Activated naive CD8-positive, alpha-beta T cell treated with anti-CD3 and anti-CD28 coated beads for 36 hours (primary cell): ENCODE measurements at places on chromosomes 5 and 9.
A peak's percentile ranks its signal among the peaks of the same experiment; 100 is the strongest.

DNA sequence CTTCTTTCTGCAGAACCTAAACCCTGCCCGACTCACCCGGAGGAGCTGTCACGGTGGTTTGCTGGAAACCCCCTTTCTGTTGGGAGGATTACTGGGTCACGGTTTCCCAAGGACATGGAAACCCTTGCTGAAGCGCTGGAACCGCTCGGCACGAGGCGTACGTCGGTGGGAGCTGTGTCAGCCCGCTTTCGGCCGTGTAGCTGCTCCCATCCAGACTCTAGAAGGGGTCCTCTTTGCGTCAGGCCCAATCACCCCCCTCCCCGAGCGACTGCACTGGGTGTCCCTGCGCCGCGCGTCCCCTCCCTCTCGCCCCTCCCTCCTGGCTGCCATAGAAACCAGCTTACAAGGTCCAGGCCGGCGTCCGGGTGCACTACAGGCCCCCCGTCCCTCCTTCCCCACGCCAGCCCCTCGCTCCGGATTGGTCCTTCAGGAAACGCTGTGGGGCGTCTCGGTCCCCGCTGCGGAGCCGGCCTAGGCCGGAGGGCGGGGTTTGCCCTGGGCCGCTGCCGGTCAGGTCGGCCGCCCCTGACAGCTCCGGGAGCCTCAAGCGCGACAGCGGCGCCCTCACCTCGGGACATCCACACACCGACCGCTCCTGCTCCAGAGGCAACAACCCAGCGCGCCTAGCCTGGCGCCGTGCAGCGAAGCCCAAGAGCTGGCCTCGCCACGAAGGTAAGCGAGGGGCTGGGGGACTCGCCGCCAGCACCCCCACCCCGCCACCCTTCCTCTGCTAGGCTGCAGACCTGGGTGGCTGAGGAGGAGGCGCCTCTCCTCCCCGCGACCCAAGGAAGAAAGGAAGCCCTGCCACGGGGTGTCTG is at the start of gene NIM1K:
TSS of gene NIM1K (plus strand) at position 486 of the 818 bp plus-strand sequence. CDS start 53,551 bp downstream, outside the sequence.
- peak within 1 kb of the TSS; percentile 88 for H3K27ac ChIP-seq
- H3K36me3 ChIP-seq = peaks cover 9% of the 10 kb centered on the region
- peak within 1 kb of the TSS; percentile 83 for H3K4me3 ChIP-seq
- H3K4me1 ChIP-seq = peaks cover 29% of the 10 kb centered on the region

GRCh38 chr9:4126184-4126865 is 173.5 kb downstream of the GLIS3 start:
- H3K4me3 ChIP-seq = no peak overlapping the region
- peaks cover 4% of the 10 kb centered on the region for H3K36me3 ChIP-seq
- H3K27me3 ChIP-seq = no peaks in the 10 kb centered on the region
- no peak overlapping the region for H3K27ac ChIP-seq
- DNase-seq = no peak

DNA sequence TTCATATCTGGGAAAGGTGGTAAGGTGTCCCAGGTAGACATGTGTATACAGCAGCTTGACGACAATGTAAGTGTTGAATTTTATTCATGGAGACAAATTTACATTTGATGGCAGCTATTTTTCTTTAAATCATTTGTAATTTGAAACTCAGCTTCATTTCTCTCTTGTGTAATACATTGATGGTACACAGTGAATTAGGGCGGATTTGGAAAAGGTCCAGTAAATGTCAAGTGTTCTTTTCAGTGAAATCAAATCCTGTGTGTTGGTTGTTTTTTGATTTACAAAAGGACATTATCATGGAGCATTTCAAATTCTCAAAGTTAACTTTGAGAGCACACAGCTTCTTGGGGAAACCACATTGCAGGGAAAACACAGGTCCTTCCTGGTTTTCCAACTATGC is 30.0 kb upstream of the PCSK1 start:
- H3K27me3 ChIP-seq = peaks cover 8% of the 10 kb centered on the region
- no peak overlapping the region for H3K27ac ChIP-seq
- DNase-seq = no peak
- H3K4me1 ChIP-seq = no peaks in the 10 kb centered on the region
- no peak overlapping the region for H3K4me3 ChIP-seq

GRCh38 chr5:4518903-4519672 is 621.0 kb upstream of the ADAMTS16 start:
- no peaks in the 10 kb centered on the region for H3K4me1 ChIP-seq
- no peak overlapping the region for H3K4me3 ChIP-seq
- no peaks in the 10 kb centered on the region for H3K36me3 ChIP-seq
- DNase-seq = no peak
- H3K27ac ChIP-seq = no peak overlapping the region
- H3K27me3 ChIP-seq = no peaks in the 10 kb centered on the region

- H3K4me3 ChIP-seq = no peak overlapping the region
- H3K36me3 ChIP-seq = no peaks in the 10 kb centered on the region
- no peak for DNase-seq
- H3K4me1 ChIP-seq = peaks cover 6% of the 10 kb centered on the region
- peaks cover 17% of the 10 kb centered on the region for H3K27me3 ChIP-seq
- no peak overlapping the region for H3K27ac ChIP-seq
These were observed 53.8 kb upstream of the RXRA start for GRCh38 chr9:134272302-134273023.

- H3K4me3 ChIP-seq = no peak overlapping the region
- no peak overlapping the region for H3K27ac ChIP-seq
- no peaks in the 10 kb centered on the region for H3K4me1 ChIP-seq
- no peaks in the 10 kb centered on the region for H3K27me3 ChIP-seq
- DNase-seq = no peak
These were observed 200.3 kb downstream of the TRPM3 start for GRCh38 chr9:70921136-70921535.

GRCh38 chr5:136141561-136141960 is 8.9 kb downstream of the SMAD5 start:
- H3K27ac ChIP-seq = no peak overlapping the region
- H3K36me3 ChIP-seq = no peaks in the 10 kb centered on the region
- H3K4me1 ChIP-seq = peaks cover 13% of the 10 kb centered on the region
- no peak overlapping the region for H3K4me3 ChIP-seq

- H3K27ac ChIP-seq = no peak overlapping the region
- H3K4me3 ChIP-seq = no peak overlapping the region
- peaks cover under 1% of the 10 kb centered on the region for H3K36me3 ChIP-seq
- H3K27me3 ChIP-seq = no peaks in the 10 kb centered on the region
- peaks cover 16% of the 10 kb centered on the region for H3K4me1 ChIP-seq
These were observed 168.9 kb downstream of the ERCC6L2 start for GRCh38 chr9:96044401-96044800.

DNA sequence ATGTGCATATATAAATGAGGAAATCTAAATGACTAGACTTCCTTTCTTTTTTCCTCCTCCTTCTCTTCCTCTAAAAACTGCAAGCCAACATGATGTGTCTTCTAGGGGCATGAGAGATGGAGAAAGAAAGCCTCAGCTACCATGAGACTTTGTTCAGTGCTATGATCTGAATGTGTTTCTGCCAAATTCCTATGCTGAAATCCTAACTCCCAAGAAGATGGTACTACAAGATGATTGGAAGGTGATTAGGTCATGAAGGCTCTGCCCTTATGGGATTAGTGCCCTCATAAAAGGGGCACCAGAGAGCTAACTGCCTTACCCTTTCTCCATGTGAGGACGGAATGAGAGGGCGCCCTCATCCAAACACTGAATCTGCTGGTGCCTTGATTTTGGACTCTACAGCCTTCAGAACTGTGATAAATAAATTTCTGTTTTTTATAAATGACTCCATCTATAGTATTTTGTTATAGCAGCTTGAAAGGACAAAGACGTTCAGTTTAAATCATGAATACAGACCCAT is 72.2 kb upstream of the IL6ST start:
- H3K4me1 ChIP-seq = peaks cover 60% of the 10 kb centered on the region
- H3K4me3 ChIP-seq = no peak overlapping the region
- H3K27me3 ChIP-seq = no peaks in the 10 kb centered on the region
- H3K36me3 ChIP-seq = no peaks in the 10 kb centered on the region
- DNase-seq = no peak

DNA sequence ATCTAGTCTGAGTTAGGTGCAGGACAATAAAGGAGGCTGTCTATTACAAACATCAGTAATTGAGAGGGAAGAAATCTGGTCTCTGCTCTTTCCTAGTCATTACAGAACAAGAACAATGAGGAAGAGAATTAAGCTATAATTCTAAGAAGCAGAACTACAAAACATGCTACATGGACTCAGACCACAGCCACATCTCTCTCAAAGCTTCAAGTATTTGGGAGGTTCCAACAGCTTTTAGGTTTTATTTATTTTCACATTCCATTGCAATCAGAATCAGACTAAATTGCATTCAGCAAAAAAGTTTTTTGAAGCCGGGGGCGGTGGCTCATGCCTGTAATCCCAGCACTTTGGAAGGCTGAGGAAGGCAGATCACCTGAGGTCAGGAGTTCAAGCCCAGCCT is 1.1 kb upstream of the GRPEL2 start:
- DNase-seq = no peak
- peak overlapping the region; percentile 93 for H3K27ac ChIP-seq
- H3K36me3 ChIP-seq = peaks cover 35% of the 10 kb centered on the region
- peak overlapping the region; percentile 98 for H3K4me3 ChIP-seq
- peaks cover 34% of the 10 kb centered on the region for H3K4me1 ChIP-seq
- no peaks in the 10 kb centered on the region for H3K27me3 ChIP-seq

- H3K4me1 ChIP-seq = no peaks in the 10 kb centered on the region
- no peaks in the 10 kb centered on the region for H3K27me3 ChIP-seq
- no peak overlapping the region for H3K27ac ChIP-seq
- H3K36me3 ChIP-seq = no peaks in the 10 kb centered on the region
- DNase-seq = no peak
- no peak overlapping the region for H3K4me3 ChIP-seq
These were observed 155.9 kb upstream of the COL5A1 start for GRCh38 chr9:134485653-134486052.

- H3K27ac ChIP-seq = no peak overlapping the region
- DNase-seq = no peak
- H3K4me1 ChIP-seq = peaks cover 8% of the 10 kb centered on the region
- peaks cover 49% of the 10 kb centered on the region for H3K27me3 ChIP-seq
- peaks cover 1% of the 10 kb centered on the region for H3K36me3 ChIP-seq
These were observed 241.5 kb downstream of the AUH start for GRCh38 chr9:91120200-91120599.

DNA sequence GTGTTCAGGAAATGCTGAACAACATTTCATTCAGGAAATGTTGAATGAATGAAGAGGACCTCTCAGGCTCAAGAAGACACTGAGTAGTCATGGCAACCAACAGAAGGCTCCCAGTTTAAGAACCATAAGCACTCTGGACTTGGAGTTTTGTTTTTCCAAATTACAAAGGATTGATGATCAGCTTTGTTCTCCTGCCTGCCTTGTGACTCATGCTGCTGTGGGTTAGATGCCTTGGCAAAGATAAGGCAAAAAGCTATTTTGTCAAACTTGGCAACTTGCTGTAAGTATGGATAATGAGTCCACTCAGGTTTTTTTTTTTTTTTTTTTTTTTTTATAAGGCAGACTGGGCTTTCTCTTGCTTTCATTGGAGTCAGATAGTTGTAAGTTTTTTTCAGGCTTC is 365.0 kb downstream of the TMEM232 start:
- DNase-seq = no peak
- H3K4me3 ChIP-seq = no peak overlapping the region
- no peak overlapping the region for H3K27ac ChIP-seq
- no peaks in the 10 kb centered on the region for H3K36me3 ChIP-seq
- no peaks in the 10 kb centered on the region for H3K4me1 ChIP-seq

DNA sequence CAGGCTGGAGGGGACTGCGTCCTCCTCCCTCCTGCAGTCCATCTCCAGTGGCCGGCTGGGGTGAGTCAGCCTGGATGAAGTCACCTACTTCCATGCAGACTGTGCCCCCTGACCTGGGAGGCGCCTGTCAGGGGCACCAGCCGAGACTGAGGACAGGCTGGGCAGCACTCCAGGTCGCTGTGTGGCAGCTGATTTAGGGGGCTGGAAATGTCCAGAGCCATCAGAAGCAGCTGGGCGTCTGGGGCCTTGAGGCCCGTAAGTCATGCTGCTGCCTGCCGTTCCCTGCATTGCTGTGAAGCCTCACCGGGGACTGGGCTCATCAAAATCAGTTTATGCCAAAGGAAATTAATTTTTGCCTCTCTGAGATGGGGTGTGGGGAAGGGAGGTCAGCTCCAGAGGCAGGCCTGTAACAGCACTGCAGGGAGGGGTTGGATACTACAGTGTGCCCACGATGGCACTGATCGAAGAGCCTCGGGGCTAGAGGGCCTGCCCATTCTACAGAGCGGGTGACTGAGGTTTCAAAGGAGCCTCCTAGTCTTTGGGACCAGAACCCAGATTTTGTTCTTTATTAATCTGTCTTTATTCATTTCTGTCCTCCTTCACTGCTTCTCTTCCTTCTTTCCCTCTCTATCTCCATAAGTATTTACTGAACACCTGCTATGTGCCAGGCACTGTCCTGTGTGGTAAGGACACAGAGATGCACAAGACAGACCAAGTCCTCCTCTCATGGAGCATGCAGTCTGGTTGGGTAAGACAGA is 70.4 kb upstream of the PSD2 start:
- no peak overlapping the region for H3K27ac ChIP-seq
- H3K4me1 ChIP-seq = no peaks in the 10 kb centered on the region
- no peak overlapping the region for H3K4me3 ChIP-seq
- H3K27me3 ChIP-seq = no peaks in the 10 kb centered on the region
- H3K36me3 ChIP-seq = no peaks in the 10 kb centered on the region
- no peak for DNase-seq

GRCh38 chr9:21904371-21904770 is 89.8 kb downstream of the CDKN2A start:
- no peak for DNase-seq
- peaks cover 69% of the 10 kb centered on the region for H3K36me3 ChIP-seq
- H3K27ac ChIP-seq = no peak overlapping the region
- H3K4me1 ChIP-seq = no peaks in the 10 kb centered on the region

DNA sequence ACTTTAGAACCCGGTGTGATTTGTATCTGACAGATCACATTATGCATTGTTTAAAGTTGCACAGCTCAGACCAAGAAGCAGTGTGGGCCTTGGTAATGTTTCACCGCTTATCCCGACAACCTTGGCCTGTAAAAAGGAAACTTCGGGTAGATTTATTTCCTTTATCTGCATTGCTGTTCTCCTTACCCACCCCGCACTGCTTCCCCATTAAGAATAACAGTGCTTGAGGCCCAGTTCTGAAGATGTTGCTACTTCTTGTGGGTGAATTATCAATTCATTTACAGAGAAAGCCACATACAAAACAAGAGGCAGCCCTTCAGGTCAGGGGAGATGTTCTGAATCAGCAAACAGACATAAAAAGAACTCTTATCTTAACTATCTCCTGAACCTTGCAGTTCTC is 8.4 kb downstream of the SMARCA2 start:
- peaks cover 88% of the 10 kb centered on the region for H3K4me1 ChIP-seq
- H3K27ac ChIP-seq = peak overlapping the region; percentile 13
- H3K4me3 ChIP-seq = peak overlapping the region; percentile 64
- peaks cover 27% of the 10 kb centered on the region for H3K36me3 ChIP-seq
- no peaks in the 10 kb centered on the region for H3K27me3 ChIP-seq

GRCh38 chr5:22432905-22433304 is 420.2 kb downstream of the CDH12 start:
- no peaks in the 10 kb centered on the region for H3K36me3 ChIP-seq
- no peak for DNase-seq
- H3K27ac ChIP-seq = no peak overlapping the region
- no peak overlapping the region for H3K4me3 ChIP-seq
- no peaks in the 10 kb centered on the region for H3K4me1 ChIP-seq

GRCh38 chr5:139696894-139697658 is 48.9 kb downstream of the CXXC5 start:
- DNase-seq = peak; percentile 61
- H3K27me3 ChIP-seq = peaks cover 4% of the 10 kb centered on the region
- peaks cover 29% of the 10 kb centered on the region for H3K4me1 ChIP-seq
- peak overlapping the region; percentile 7 for H3K27ac ChIP-seq
- peaks cover 1% of the 10 kb centered on the region for H3K36me3 ChIP-seq

GRCh38 chr9:86731511-86732063 is 215.7 kb downstream of the GAS1 start:
- H3K4me1 ChIP-seq = no peaks in the 10 kb centered on the region
- no peak overlapping the region for H3K27ac ChIP-seq
- no peaks in the 10 kb centered on the region for H3K36me3 ChIP-seq
- no peak overlapping the region for H3K4me3 ChIP-seq
- no peak for DNase-seq
